EL (cell line): ENCODE measurements at places on chromosomes 4 and X.

DNA sequence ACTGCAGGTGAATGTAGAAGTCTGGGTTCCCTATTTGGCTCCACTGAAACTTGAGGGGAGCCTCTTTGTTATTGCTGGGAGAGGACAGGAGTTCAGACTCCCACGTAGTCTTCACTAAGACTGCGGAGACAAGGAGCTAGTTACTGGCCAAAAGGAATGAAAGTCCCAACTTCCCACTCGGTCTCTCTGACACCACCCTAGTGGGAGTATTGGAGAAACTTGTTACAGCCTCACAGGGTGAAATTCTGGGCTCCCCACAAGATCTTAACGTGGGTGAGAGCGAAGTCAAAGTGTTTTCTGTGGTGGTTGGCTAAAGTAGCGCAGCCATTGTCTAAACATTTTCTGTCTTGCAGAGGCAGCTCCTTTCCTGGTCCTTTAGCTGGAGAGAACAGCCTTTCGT, 13.5 kb downstream of the MYOZ2 start:
- no peak for DNase-seq

- no peak for DNase-seq
These were observed 212.1 kb downstream of the CHIC2 start for GRCh38 chr4:53852343-53852742.

GRCh38 chr4:6988016-6988715, 55.0 kb upstream of the TADA2B start:
- peak; percentile 12 for DNase-seq

DNA sequence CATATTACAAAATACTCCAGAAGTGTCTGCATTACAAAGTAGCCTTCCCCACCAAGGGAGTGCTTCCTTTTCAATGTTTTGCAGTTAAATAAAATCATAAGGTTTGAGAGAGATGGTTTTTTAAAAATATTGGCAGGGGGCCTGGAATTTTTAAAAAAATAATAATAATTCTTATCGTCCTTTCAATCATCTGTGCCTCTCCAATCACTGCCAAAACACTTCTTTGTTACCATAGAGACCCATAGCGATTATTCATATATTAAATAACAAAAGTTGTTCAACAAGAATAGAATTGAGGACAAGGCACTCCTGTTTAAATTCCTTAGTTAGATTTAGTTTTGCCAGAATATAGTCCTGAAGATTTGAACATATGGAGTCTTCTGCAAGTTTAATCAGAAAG, 203.1 kb downstream of the FAT4 start:
- DNase-seq: no peak

- DNase-seq: peak; percentile 4
These were observed 67.2 kb upstream of the ETNPPL start for GRCh38 chr4:108829966-108830492.

- no peak for DNase-seq
These were observed 8.4 kb downstream of the N4BP2 start for GRCh38 chr4:40065010-40065409.

- no peak for DNase-seq
These were observed 75.8 kb downstream of the RS1 start for GRCh38 chrX:18596096-18596495.

DNA sequence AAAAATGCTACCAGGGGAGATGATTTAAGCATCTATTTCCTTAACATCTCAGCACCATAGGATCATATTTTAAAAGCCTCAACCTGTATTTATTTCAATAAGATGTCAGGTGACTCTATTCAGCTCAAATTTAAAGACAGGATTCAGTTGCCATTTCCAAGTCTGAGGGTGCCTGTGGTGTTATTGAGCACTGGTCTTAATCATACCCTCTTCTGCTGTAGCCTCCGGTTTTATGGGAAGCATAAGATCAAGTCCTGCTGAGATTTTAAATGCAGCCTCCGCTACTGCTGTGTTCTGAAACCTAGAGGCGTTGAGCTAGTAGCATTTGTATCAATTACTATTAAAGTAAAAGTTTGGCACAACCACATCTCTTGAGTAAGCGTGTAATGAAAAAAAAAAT, 185.7 kb upstream of the NWD2 start:
- DNase-seq: no peak

DNA sequence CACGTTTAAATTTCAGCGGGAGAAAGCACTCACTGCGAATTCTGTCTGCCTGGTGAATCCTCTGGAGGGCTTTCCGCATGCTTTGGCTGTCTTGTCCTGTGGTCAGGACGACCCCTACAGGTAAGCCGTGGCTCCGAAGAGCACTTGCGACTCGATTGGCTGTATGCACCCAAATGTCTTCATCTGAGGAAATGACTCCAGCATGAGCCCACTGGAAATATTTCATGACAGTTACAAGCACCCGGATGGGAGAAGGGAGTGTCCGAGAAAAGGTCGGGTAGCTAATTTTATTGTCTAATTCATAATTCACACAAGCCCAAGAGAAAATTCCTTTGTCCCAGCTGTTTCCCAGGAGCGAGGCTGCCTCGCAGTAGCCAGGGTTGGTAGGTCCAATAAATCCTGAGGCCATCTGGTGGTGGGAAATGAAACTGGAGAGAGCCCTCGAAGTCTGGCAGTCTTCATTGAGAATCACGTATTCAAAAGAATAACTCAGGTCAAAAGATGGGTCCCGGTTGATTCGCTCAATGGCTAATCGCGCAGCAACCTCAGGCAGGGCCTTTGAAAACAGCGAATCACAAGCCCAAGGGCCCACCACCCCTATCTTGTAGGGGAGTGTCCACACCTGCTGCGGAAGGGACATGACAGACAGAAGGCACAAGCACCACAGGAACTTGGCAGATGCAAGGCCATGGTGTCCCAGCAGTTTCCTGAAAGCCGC, 6.6 kb downstream of the GUCY2F start:
- DNase-seq: peak; percentile 47

GRCh38 chr4:28868841-28869240, 1851.3 kb upstream of the PCDH7 start:
- DNase-seq: peak; percentile 38

GRCh38 chr4:87498446-87498900, 30.7 kb downstream of the SPARCL1 start:
- DNase-seq: peak; percentile 38

DNA sequence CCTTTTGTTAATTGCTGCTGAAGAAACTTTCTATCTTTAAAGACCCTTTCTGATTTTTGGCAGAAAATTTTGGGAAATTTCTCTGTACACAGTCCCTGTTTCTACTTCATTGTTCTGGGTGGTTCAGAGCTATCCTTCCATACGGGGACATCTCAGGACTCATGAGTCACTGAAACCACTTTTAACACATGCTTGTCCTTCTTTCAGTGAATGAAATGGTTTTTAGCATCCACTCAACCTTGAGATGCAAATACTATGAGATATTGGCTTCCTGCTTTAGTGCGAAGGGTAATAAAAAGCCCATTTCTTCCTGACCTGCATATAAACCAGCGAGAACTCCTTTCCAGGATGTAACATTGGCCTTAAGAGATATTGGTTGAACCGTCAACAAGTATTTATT, 158.0 kb downstream of the REPS2 start:
- DNase-seq: no peak

DNA sequence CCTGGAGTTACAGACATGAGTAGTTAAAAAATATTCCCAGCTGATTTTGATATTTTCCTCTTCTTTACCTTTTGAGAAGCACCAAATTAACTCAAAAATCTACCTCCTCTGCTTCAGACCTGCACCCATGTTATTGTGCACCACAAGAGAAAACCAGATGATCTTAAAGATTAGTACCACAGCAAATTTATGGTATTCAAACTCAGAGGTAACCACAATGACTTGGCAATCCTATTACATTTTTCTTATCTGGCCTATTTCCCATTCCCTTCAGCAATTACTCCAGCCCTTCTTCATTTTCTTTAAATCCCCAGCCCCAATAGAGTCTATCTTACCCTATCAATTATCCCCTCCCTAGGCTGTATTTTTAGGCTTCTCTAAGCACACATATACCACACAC, 535.1 kb downstream of the FAT4 start:
- peak; percentile 58 for DNase-seq

- DNase-seq: no peak
These were observed 163.1 kb downstream of the PALLD start for GRCh38 chr4:168659741-168660465.

GRCh38 chr4:3369781-3370674, 71.7 kb upstream of the HGFAC start:
- peak; percentile 95 for DNase-seq

DNA sequence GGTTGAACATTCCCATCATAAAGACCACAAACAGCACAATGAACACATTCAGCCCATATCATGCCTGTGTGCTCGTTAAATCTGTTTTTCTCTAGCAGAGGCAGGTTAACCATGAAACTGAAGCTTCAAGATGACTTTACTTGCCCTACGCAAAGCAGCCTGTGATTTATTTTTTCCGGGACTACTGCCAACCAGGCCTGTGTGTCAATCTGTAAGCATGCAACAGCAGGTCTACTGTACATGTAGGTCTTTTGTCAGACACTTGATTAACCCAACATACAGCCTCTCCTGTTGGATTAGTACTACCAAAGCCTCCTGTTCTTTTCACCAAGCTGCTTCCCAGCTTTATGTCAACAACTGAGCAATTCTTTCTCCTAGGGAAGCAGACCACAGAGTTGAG, 85.5 kb upstream of the ACSL1 start:
- DNase-seq: peak; percentile 35

DNA sequence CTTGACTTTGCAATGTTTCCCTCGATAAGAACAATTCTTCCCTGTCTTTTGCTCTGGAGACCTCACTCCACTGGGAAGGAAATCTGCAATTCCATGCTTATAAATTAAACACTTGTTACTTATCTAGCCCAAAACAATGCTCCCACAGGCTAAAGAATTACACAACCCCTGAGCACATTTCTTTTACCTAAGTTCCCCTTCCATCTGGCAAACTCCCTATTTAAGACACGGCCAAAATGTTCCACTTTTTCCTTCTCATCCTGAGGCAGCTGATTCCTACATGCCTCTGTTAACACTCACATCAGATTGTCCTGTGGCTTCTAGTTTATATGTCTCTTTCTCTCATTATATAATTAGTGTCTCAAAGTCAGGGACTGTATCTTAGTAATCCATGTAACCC, 211.7 kb downstream of the COX18 start:
- DNase-seq: peak; percentile 30

DNA sequence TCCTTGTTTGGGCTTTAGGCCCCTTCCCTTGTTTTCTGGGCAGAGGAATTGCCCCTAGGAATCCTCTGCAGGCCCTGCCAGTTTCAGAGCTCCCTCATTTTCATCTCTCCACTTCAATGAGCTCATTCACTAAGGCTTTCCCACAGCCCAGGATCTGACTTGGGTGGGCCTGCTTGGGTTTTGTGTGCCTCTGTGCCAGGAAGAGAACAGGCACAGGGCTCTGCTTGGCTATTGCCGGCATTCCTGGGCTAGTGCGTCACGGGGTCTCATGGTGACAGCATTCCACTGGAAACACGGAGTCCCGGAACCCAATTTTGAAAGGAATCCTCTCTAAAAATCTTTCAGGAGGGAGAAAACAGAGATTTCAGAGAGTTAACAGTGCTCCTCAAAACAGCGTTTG, 150.5 kb downstream of the VCX3A start:
- DNase-seq: no peak

DNA sequence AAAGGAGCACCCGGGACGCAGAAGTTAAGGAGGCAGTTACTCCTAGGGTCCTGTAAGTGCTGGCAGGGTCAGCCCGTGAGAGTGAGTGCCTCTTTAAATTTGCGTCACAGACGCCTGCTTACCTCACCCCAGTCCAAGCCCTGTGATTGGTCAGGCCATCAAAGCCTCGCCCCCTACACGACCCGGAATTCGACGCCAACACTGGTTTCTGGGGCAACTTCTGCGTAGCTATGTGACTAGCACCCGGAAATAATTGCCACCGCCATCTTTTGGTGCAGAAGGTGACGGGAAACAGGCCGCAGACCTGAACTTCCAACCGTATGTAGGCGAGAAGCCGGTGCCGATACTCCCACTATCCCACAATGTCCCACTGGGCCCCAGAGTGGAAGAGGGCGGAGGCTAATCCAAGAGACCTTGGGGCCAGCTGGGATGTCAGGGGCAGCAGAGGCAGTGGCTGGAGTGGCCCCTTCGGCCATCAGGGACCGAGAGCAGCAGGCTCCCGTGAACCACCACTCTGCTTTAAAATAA, at the start of gene DDX53:
DDX53 (plus strand) TSS at position 265 of the 528 bp plus-strand sequence; CDS start at position 363, 98 bp downstream.
- DNase-seq: no peak

- no peak for DNase-seq
These were observed 125.4 kb downstream of the ATP8A1 start for GRCh38 chr4:42531341-42532030.

DNA sequence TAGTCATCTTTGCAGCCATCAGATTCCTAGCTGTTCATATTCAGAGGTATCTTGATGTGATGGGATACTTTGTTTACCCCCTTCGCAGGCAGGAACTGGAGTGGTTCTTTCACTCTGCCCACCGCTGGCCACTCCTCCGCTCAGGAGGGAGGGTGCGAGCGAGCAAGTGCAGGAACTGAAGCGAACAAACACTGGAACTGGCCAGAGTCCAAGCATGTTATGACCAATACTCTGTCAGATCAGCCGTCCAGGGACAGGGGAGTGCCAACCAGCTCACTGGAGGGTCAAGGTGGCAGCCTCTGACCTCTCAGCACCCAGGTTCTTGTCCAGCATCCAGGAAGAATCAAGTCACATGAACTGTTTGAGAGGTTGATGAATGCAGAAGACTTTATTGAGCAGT, 18.0 kb upstream of the MANBA start:
- DNase-seq: no peak

- no peak for DNase-seq
These were observed 29.0 kb upstream of the TLR2 start for GRCh38 chr4:153655002-153655541.

DNA sequence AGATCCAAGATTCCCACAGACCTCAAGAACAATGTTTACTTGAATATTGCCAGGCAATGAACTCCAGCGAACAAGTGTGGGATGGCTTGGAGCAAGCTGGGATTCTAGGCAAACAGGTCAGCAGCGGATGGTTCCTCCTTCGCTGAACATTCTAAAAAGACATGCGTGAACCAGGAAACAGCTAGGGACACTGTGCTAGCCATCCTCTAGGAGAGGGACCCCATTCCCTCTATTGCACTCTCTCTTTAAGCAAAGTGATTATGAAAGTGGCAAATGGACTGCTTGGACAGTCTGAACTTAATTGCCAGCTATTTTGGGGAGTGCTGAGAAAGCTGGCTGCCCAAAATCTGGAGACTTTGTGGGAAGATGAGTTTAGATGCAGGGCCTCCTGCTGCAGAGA, 29.9 kb upstream of the TEC start:
- DNase-seq: no peak
